ENCODE measurements at places on chromosomes 16 and 17.

DNA sequence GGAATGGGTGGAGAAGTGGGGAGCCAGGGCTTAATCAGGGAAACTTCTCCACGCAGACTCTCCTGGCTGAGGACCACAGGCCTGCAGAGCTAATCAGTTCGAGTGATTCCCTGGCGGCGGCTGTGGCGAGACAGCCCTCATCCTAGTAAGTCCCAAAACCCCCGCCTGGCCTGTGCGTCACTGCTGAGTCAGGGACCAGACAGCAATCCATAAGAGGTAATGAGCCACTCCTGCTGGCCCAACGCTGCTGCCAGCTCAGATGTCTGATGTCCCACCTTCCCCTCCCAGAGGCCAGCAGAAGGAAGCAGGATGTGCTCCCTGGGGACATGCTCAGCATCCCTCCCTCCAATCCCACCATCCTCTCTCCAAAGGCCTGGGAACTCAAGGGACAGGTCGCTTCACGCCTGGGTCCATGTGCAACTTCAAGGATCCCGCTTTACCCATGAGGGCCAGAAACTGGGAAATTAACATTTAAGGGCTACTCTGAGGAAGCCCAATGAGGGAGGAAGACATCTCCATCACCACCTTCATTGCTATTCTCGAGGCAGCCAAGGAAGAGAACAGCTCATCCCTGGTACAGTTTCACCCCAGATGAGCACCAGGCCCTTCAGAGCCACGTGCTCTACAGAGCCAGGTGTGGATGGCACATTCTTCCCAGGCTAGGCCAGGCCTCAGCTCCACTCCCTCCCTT lies 7.9 kb downstream of the ACLY start:
- DNase-seq, result no peak

DNA sequence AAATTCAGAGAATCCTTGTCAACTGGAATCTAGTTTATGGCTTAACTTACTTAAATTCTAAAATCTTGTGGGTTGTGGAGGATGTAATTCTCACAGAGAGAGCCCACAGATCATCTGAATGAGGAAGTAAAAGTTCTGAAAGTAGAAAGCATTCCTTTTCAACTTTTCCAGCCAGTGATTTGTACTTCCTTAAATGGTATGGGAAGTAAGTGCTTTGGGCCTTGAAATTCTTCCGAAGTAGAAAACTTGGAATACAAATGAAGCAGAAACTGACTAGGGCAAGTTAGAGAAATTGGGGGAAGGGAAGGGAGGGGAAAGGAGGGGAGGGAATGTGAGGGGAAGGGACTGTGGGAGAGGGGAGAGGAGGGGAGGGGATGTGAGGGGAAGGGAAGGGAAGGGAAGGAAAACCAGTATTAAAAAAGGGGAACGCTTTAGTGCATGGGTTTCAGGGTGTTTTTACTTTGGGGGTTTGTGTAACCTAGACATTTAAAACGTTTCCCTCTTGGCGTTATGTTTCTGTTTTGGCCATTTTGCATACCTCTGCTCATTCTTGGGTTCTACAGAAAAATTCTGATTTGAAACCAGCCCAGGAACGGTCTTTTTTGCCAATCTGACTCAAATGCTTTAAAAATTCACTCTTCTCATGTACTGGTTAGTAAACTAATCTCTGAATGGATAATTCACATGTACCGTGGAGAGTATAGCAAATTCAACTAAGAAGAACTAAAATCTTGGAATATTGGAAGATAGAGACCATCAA lies 15.5 kb upstream of the SNTB2 start:
- DNase-seq, result no peak

GRCh38 chr16:69110406-69110805 lies 5.0 kb downstream of the HAS3 start:
- DNase-seq, result no peak

DNA sequence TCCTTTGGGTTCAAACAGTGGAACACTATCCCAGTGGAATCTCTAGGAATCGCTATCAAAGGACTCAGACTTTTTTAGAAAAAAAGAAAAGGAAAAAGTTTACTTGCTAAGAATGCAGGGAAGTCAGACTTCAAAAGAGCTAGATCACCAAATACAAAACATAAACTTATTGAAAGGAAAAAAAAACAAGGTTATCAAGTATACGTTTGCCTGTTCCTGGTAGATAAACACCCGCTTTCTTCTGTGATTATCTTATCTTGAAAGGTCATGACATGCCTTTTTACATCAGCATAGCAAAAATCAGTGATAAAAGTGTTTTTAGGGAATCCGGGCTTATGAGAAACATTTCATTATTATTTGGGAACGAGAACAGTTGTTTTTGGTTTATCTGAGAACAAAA lies 129.3 kb upstream of the TMEM97 start:
- no peak for DNase-seq

DNA sequence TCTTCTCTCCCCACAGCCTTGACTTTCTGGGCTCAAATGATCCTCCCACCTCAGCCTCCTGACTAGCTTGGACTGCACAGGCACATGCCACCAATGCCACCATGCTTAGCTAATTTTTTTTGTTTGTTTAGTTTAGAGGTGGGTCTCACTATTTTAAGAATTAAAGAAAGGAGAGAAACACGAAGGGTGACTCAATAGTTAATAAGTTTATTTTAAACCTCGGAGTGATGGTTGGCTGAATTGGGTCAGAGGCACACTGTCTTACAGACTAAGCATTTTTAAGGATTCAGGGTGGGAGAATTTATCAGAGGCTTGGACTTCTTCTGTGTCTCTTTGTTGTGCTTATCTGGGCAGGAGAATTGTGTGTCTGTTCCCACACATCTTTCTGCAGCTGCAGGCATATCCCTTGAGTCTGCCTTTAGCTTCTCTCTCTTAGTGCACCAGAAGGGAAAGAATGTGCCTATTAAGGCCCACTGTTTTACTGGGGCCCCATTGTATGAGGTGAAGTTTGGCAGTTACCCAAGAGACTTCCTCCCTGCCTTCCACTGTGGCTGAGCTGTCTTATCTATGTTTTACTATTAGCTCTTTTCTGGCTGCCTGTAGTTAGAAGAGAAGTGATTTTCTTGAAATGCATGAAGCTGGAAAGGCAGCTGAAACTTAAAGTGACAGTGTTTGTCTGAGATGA lies 2172.0 kb downstream of the TP53TG3F start:
- DNase-seq, result no peak

GRCh38 chr16:392450-393030 lies 4.5 kb upstream of the NME4 start:
- no peak for DNase-seq

DNA sequence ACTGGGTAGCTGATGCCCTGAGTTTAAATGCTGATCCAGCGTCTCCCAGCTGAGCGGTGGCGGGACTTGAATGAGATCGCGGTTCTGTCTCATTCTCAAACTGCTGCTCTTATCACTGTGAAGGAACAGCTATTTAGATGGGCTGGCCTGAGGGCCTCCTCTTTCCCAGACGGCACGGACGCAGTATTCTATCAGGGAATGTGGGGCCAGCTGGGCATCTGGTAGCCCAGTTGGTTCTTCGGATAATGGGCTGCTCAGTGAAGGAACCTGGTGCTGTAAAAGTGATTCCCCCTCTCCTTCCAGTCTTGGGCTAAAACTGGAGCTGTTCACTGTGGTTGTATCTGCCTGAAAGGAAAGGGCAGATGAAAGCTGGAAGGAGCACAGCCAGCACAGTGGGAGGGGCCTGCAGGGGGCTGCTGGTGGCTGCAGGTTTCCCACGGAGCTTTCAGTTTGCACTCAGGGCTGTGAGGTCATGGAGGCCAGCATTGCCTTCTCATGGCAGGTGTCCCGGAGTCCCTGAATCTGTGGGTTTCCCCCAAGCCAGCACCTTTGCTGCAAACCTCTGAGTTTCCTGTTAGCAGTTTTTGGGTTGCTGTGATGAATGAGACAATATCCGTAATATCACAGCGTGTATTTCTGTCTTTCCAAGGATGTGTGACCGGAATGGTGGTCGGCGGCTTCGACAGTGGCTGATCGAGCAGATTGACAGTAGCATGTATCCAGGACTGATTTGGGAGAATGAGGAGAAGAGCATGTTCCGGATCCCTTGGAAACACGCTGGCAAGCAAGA lies 3.6 kb downstream of the IRF8 start:
- DNase-seq, result no peak

GRCh38 chr16:17420816-17421215 lies 49.9 kb downstream of the XYLT1 start:
- no peak for DNase-seq

DNA sequence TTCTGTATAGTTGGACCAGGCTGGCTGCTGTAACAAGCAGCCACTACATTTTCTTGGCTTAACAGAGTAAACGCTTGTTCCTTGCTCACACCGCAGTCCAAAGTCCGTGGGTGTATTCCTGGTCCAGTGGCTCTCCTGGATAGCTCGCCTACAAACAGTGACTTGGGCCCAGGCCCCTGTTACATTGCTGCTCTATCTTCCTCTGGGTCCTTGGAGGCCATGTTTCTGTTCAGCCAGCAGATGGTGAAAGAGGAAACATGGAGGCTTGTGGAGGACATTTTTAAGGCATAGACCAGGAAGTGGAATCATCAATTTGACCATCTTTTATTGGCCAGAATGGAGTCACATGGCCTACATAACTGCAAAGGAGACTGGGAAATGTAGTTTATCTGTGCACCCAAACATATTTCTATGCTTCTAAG lies 55.1 kb downstream of the ATP2C2 start:
- DNase-seq, result no peak

DNA sequence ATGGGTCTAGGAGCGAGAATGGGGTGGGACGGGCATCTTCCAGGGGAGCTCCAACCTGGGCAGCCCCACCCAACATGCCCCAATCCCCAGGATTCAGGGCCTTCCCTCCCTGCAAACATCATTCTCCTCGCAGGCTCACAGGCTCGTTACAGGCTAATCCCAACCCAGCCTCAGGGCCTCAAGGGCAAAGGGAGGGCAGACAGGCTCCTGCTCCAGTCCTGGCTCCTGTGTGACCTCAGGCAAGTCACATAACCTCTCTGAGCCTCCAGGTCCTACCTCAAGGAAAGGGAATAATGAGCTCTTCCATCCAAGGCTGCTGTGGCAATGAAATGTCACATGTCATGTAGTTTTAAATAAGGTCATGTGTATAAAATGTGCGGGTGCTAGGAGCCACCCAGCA lies 186.5 kb upstream of the TNRC6C start:
- DNase-seq, result no peak
